ENCODE measurements at places on chromosomes 11 and 22.

DNA sequence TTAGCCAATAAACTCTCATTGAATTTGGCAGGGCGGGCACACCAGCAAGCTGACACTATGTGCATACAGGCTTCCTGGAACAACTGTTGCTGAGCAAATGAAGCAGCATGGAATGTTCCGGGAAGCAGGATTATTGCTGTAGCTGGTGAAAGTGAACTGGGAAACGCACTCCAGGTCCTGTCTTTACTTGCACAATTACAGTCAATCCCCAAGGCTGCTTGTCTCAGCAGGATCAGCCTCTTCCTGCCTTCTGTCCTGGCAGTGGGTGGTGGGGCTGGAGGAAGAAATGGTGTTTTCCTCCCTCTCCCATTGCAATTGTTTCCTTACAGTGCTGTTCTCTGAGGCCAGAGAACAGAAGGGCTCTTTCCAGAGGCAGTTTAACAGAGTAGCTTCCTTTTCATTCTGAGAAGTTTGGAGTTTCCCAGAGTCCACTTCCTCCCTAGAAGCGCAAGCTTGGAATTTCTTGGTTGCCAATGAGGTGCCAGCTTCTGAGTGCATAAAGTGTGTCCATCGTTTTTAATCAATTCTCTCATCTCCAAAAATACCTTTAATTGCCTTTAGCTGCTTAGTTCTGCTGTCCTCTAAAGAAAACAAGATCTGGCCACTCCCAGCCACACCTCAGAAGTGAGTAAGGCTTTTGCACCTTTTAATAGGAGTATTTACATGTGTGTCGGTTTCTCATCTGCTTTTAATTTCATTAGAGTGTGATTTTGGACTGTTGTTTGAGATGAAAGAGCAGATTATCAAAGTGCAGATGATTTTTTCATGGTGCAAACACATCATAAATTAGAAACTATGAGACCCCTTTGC lies 19.9 kb downstream of the CD44 start:
- DNase-seq, result no peak

GRCh38 chr11:35387111-35387982 lies 32.0 kb downstream of the SLC1A2 start:
- DNase-seq, result no peak

DNA sequence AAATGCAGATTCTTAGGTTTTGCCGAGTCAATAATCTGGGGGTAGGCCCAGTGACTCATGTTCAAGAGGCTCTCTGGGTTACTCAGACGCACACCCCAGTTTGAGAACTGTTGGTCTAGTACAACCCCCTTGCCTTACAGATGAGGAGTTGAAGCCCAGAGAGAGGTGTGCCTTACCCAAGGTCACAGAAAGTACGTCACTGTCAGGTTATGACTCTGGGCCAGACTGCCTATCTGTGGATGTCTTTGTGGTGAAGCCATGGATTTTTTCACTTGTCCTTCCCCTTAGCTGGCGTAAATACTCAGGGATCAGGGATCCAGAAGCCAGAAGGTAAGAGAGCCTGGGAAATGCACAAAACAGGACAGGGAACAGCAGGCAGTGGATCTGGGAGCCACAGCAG lies 25.2 kb upstream of the NECTIN1 start:
- no peak for DNase-seq

DNA sequence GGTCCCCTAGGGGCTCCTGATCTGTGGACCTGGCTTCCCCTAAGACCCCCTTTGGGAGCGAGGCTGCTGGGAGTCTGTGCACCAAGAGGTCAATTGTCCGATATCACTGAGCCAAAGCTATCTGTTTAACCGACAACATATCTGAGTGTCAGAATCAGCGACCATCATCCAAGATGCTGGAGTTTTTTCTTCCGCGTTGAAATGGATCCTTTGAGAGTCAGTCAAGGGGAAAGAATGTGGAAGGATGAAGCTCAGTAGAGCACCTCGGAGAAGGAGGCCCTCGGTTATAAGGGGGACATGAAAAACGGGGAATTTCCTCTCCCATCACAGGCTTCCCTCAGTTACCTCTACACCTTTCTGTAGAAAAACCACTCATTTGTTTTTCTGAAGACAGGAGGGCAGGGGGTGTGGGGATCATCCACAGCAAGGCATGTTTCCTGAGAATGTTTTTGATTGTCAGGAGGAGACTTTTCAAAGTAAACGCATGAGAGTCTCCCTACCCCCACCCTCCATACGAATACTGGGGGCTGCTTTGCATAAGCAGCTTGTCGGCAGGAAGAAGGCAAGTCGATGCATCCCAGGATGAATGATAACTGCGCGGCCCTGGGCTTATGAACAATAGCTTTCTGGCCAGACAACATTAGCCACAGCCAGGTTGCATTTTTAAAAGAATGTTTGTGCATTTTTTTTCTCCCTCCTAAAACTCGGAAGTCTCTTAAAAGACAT lies 37.7 kb upstream of the CCND1 start:
- DNase-seq, result peak; percentile 16

DNA sequence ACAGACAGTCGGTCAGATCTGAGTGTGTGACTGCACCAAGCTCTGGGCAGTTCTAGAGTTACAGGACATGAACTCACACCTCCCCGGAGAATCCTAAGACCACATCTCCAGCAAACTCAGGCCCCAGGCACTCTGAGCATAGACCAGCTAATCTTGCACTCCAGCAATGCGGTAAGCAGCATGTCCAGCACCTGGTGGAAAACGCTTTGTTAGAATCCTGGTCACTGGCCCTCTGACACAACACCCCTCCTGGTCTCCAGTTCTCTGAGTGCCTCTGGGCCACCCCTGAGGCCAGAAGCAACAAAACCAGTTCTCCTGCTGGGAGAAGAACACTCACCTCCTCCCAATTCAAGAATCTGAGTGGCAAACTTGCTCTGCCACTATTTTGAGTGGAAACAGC lies 82.7 kb upstream of the TMEM45B start:
- no peak for DNase-seq

DNA sequence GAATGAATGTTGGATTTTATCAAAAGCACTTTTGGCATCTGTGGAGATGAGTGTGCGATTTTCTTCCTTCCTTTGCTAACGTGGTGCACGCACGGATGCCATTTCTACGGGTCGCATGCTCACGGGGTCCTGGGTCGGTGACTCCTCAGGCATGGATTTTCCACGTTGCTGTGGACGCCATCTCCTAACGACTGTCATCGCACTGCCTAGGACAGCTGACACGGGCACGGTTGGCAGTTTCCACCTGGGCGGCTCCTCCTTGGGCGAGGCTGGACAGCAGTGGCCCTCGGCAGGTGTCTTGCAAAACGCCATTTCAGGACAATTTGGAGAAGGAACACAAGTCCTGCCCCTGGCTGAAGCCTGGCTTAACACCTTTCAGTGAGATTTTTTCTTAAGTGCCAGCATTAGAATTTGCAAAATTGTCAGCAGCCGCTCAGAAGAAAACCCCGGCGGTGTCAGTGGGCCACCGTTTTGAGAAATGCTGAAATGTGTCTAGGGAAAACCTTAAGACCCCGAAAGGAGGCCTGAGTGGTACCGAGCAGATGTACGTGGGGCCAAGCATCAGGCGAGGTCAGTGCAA lies 34.7 kb upstream of the TOLLIP start:
- DNase-seq, result no peak

- DNase-seq, result no peak
Observed at GRCh38 chr11:18416459-18416858, 4.3 kb downstream of the LDHC start.

DNA sequence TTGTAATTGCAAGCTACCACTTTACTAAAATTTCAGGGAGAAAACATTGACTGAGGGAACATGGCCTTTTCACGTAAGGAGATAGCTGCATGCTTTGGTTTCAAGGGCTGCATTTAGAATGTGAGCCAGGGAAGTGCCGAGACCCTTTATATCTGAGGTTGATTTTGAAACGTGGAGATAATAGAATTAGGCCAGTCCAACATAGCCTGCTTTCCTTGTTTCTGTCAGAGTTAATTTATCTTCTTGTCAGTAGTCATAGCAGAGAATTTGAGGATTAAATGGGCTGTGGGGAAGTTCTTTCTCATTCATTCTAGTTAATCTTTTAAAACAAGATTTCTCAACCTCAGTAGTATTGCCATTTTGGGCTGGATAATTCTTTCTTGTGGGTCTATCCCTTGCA lies 12.2 kb downstream of the ALKBH3 start:
- DNase-seq, result no peak

- DNase-seq, result no peak
Observed at GRCh38 chr11:14956111-14956510, 16.0 kb downstream of the CALCA start.

- DNase-seq, result no peak
Observed at GRCh38 chr22:27420195-27420816, 381.2 kb downstream of the MN1 start.

Data from NT2/D1 (cell line).